ENCODE measurements at places on chromosomes 3 and 15. TPM values are rescaled to one million over a fixed set of nuclear protein-coding genes. Genes with fewer than 3 reads are reported as not detected.

GRCh38 chr15:20344601-20345400 is 196.8 kb downstream of the GOLGA6L6 start:
- H3K4me3 ChIP-seq: no peak overlapping the region
- no peaks in the 10 kb centered on the region for H3K4me1 ChIP-seq
- no peaks in the 10 kb centered on the region for H3K36me3 ChIP-seq
- peak; percentile 55 for DNase-seq
- H3K27ac ChIP-seq: no peak overlapping the region

GRCh38 chr15:76974456-76975036 is 20.4 kb upstream of the PSTPIP1 start:
- H3K36me3 ChIP-seq: no peaks in the 10 kb centered on the region
- H3K4me1 ChIP-seq: peaks cover 24% of the 10 kb centered on the region
- no peak for DNase-seq

C3orf85 gene
- total RNA-seq: not detected

LDHAL6B gene
- not detected for total RNA-seq

CSPG4 gene
- total RNA-seq: not detected

PRTG gene
- not detected for total RNA-seq

GRCh38 chr3:196970547-196971093 is 2.0 kb upstream of the PIGZ start:
- DNase-seq: no peak
- H3K27ac ChIP-seq: peak overlapping the region; percentile 75

DNA sequence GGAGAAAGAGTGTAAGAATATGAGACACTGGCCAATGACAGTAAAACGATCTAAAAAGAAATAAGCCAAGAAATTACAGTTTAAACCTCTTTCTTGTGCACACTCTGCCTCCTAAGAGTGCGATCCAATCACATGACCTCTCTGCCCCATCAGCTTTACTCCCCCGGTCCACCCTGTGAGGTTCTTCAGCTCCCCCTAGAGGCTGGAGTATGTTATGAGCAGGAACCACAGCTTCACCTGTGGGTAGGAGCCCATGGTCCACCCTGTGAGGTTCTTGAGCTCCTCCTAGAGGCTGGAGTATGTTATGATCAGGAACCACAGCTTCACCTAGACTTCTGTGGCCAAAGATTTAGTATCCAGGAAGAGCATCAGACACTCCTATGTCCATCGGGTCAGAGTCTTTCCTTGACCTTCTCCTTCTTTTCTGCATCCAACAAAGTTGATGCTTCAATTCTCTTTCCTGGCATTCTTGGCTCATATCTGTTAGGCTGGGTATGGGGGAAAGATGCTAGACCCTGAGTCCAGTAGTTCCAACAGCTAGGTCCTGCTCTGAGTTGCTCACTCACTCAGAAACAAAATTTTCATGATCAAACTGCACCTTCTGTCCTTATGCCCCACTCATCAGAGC is 164.0 kb downstream of the MINAR1 start:
- H3K27me3 ChIP-seq: peaks cover 16% of the 10 kb centered on the region
- peaks cover 4% of the 10 kb centered on the region for H3K4me1 ChIP-seq

DNA sequence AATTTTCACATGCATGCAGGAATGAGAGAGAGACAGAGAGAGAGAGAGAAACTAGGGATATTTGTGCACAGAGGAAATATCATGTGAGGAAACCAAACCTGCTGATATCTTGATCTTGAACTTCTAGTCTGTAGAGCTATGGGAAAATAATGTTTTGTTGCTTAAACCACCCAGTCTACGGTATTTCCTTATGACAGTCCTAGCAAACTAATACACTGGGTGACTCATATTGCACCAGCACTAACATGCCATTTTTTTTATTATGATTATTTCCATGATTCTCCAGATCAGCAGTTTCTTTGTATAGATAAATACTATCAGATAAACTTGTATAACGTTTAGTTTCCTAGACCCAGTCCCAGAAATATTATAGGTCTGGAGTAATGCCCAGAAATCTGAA is 1259.0 kb downstream of the ZPLD1 start:
- no peak overlapping the region for H3K4me3 ChIP-seq
- no peaks in the 10 kb centered on the region for H3K36me3 ChIP-seq
- no peak overlapping the region for H3K27ac ChIP-seq
- no peaks in the 10 kb centered on the region for H3K27me3 ChIP-seq
- no peaks in the 10 kb centered on the region for H3K4me1 ChIP-seq
- DNase-seq: no peak

DNA sequence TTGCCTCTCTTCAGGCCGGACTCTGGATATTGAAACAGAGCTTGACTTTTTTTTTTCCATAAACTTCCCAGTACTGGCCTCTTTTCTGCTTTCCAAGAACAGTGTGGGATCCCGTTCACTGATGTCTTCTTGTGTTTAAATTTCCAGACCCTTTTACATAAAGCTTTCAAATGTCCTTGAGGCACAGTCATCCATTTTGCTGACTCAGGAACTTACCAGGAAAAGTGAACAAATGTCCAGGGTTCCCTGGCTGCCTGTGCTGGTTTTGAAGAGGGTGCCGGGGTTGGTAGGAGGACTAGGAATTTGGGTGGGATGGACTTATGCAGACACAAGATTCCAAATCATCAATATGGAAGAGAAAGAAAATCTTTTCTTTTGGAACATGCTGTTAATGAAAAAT is 68.1 kb downstream of the CHDH start:
- H3K4me1 ChIP-seq: no peaks in the 10 kb centered on the region
- no peak overlapping the region for H3K4me3 ChIP-seq
- DNase-seq: no peak
- H3K27me3 ChIP-seq: peaks cover 9% of the 10 kb centered on the region

DNA sequence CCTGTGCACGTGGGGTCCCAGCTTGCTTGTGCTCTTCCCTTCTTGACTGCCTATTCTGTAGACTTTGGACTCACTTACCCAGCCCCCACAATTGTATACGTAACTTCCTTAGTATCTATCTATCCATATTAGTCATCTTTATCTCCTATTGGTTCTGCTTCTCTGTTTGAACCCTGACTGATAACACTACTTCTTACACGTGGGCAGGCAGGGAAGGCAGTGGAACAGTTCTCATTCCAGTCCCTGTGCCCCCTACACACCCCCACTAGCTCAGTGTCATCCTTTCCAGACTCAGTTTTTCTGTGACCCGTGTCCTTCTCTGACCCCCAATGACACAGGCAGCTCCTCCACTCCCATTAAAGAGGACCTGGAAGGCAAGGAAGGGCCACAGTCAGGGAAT is 74.2 kb upstream of the FBN1 start:
- H3K4me3 ChIP-seq: no peak overlapping the region
- H3K36me3 ChIP-seq: peaks cover 20% of the 10 kb centered on the region
- peaks cover 3% of the 10 kb centered on the region for H3K4me1 ChIP-seq
- peak overlapping the region; percentile 35 for H3K27ac ChIP-seq
- no peak for DNase-seq
- H3K27me3 ChIP-seq: no peaks in the 10 kb centered on the region

All from activated CD4-positive, alpha-beta T cell treated with anti-CD3 and anti-CD28 coated beads, Interleukin-2, amount 10 ng/mL, durations not matched to agents 24 days and 14 days (primary cell).